ENCODE measurements at places on chromosomes 11 and 22.

DNA sequence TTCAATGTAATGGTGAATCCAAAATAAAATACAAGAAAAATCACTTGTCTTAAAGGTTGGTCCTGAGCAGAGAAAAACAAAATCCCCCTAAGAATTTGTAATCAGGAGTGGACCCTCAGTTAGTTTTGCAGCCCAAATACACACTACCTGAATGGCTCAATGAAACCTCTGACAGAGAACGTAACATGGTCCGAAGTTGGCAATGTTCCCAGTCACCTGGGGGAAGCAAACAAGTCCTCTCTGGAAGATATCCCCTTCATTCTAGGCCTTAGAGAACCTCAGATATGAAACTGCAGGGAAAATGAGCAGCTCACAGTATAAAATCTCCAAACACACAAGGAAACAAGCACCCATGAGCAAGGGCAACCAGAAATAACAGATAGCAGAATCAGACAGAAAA, 58.2 kb downstream of the MORC2 start:
- no peak for DNase-seq

GRCh38 chr22:26404851-26405421, 24.1 kb upstream of the ASPHD2 start:
- DNase-seq, result no peak

GRCh38 chr11:133163463-133164419, 368.6 kb downstream of the OPCML start:
- DNase-seq, result peak; percentile 20

DNA sequence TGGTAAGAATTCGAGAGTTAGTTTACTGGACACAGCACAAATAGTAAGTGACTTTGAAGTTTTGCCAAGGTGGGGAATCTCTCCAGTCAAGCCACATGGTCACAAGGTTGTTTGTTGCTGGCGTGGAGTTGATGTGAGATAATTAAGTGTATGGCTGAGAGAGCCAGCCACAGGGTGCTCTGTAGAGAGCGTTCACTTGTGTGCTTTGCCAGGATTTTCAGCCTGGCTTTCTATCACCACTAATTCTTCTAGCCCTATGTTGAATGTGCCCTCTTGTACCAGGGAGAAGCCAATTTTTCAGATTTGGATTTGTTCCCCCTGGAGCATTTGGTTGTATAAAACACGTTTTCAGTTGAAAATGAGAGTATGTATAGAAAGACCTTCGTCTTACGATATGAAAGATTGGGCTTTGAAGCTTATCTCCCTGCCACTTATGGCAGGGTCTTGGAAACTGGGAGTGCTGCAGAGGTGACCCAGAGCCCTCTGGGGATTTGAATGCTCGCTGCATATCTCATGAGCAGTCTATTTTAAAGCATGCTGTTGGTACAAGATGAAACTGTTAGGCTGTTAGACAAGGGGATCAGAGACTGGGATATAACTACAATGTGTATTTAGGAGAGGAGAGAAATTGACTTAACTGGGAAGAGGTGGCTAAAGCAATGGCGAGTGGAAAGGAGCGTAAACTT, 28.6 kb downstream of the CSRP3 start:
- DNase-seq, result no peak

GRCh38 chr22:46263216-46263590, at the start of gene PKDREJ:
Gene PKDREJ (minus strand): TSS chr22:46263343. CDS start chr22:46263322, 21 bp downstream.
- DNase-seq, result no peak

- DNase-seq, result no peak
Measured at GRCh38 chr11:559712-560304, 730 bp downstream of the LMNTD2 start.

- no peak for DNase-seq
Measured at GRCh38 chr22:50293441-50294318, 13.8 kb downstream of the PLXNB2 start.

GRCh38 chr11:58070585-58070984, 39.8 kb downstream of the OR6Q1 start:
- no peak for DNase-seq

DNA sequence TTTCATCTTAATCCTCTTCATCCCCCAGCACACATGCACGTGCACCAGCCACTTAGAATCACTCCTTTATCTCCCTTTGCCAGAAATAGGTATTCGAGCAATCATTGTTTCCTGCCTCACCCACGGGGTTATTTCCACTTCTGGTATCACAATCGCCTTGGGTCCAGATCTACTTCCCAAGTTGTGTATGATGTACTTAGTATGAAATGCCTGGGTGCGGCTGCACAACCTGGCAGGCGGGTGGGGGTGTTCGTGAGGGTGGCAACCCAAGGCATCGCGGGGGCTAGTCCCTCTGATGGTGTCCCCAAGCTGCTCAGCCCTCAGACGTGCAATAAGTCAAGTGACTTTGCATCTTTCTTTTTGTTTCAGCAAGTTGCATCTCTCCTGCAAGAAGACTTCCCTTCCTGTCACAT, 475.6 kb downstream of the MIAT start:
- DNase-seq, result no peak

GRCh38 chr11:74532501-74533246, 39.1 kb upstream of the LIPT2 start:
- no peak for DNase-seq

- no peak for DNase-seq
Measured at GRCh38 chr11:15551901-15552851, 437.5 kb downstream of the INSC start.

GRCh38 chr11:88357323-88358039, 19.9 kb upstream of the CTSC start:
- no peak for DNase-seq

- DNase-seq, result no peak
Measured at GRCh38 chr11:15111215-15111614, 3.5 kb upstream of the INSC start.

DNA sequence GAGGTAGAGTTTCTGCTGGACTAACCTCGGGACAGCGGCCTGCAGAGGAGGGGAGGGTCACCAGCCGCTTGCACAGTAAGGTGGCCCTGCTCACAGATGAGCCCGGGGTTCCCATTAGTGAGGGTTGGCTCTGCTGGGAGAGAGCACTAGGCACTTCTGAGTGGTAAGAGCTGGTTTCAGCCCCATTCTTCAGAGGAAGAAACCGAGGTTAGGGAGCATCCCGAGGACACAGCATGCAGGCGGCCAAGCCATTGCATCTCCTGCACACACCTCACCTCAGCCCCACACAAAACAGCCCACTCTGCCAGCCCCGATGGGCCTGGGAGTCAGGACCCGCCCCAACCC, 99.3 kb downstream of the MED15 start:
- no peak for DNase-seq

GRCh38 chr11:66933531-66933930, 24.7 kb downstream of the PC start:
- DNase-seq, result no peak

GRCh38 chr11:26025676-26026075, 306.3 kb upstream of the ANO3 start:
- DNase-seq, result no peak

DNA sequence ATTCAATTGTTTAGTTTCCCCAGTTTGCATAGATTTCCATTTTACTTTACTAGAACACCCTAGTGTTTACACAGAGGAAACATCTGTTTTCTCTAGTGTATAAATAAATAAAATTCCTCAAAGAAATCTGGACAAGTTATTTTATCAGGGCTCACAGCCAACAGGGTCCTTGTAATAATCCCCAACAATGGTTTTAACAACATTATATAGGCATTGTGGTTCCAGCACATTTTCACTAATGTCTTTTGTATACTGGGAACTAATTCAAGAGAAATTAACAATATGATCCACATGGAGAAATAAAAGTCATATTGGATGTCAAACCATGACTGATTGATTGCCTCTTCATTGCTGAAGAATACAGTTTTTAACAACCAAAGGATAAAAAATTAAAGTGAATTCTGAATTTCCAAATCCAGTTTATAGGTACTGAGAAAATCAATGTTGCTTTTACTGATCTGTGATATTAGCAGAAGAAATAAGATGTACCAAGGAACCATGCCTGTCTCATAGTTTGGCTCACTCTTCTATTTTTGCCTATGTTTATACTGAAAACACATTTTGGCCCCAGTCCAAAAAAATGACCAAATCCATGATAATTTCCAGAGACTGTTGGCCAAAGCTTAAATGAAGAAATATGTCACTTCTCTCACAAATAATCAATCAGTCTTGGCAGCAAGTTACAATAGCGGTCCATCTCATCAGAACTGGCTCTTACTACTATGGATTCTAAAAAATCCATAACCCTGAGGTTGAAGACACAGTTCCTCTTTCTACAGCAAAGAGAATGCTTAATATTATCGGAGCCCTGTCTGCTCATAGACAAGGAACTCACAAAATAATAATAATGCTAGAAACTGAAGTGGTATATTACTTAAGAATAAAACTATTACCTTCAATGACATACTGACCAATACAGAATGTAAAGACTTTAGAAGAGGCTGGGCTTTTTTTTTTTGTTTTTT, 1.4 kb upstream of the MS4A13 start:
- DNase-seq, result no peak
